ENCODE measurements at places on chromosomes 7 and 10.

- no peak for DNase-seq
Measured at GRCh38 chr10:51696251-51696650, 3.1 kb downstream of the CSTF2T start.

DNA sequence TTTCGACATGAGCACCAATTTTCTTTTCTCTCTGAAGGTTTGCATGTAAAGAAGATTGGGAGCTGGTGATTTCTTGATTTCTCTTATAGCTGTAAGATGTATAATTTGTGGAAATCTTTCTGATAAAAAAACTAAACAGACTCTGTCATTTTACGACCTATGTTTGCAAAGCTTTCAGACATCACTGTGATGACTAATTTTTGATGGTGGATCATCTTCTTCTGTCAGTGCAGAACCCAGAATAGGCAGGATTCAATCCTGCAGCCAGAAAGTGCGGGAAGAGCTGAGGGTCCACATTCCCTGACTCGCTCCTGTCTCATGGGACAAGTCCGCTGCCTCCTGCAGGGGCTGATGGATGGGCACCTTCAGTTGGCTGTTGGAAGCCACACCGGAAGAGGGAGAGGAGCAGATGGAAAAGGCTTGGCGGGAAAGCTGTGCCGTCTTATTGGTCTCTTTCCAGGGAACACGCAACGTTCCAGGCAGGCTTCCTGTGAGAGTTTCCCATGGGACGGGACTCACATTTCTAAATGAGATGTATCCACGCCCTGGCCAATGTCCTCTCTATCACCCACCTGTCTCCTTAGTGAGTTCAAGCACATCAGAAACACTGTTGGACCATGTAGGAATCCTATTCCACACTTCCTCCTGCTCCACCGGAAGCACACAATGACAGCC is 186.9 kb downstream of the PRPF18 start:
- no peak for DNase-seq

- DNase-seq = peak; percentile 60
Measured at GRCh38 chr7:45384499-45384898, 189.7 kb upstream of the ADCY1 start.

DNA sequence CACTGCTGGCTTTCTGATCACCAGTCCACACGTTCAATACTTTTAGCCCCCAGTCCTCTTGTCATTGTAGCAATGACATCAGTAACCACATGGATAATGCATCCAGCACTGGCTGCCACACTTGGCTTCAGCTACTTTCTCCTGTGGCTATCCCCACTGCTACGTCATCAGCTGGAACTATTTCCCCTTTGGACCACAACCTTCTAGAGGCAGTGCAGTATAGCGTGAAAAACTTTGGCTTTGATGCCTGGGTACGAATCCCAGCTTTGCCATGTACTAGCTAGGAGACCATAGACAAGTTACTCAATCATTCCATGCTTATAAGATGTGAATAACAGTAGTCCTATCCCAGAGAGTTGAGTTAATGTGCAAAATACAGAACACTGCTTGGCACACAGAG is 63.2 kb downstream of the CCDC3 start:
- no peak for DNase-seq

- DNase-seq = no peak
Measured at GRCh38 chr7:33824911-33825459, 80.4 kb upstream of the BMPER start.

- no peak for DNase-seq
Measured at GRCh38 chr10:1280466-1281404, 224.6 kb downstream of the WDR37 start.

- peak; percentile 75 for DNase-seq
Measured at GRCh38 chr7:74364061-74364460, 74.9 kb downstream of the CLIP2 start.

DNA sequence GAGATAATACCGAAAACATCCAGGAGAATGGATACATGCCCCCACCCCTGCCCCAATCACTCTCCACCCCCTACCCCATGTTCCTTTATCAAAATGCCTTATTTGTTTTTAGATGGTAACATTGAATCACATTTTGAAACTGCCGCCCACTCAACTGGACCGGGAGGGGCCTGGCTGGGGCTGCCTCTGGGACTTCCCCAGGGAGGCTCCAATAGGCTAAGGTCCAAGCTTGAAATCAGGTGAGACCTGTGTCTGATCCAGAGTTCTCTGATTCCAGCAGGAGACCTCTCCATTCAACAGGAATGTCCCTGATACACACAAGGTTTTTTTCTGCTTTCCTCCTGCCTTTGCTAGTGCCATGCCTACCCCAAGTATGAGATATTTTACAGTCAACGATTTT is 43.8 kb upstream of the ACSL5 start:
- no peak for DNase-seq

GRCh38 chr10:5434017-5434753 is 21.8 kb downstream of the NET1 start:
- peak; percentile 73 for DNase-seq

GRCh38 chr10:123651421-123652047 is 14.6 kb upstream of the GPR26 start:
- DNase-seq = no peak

DNA sequence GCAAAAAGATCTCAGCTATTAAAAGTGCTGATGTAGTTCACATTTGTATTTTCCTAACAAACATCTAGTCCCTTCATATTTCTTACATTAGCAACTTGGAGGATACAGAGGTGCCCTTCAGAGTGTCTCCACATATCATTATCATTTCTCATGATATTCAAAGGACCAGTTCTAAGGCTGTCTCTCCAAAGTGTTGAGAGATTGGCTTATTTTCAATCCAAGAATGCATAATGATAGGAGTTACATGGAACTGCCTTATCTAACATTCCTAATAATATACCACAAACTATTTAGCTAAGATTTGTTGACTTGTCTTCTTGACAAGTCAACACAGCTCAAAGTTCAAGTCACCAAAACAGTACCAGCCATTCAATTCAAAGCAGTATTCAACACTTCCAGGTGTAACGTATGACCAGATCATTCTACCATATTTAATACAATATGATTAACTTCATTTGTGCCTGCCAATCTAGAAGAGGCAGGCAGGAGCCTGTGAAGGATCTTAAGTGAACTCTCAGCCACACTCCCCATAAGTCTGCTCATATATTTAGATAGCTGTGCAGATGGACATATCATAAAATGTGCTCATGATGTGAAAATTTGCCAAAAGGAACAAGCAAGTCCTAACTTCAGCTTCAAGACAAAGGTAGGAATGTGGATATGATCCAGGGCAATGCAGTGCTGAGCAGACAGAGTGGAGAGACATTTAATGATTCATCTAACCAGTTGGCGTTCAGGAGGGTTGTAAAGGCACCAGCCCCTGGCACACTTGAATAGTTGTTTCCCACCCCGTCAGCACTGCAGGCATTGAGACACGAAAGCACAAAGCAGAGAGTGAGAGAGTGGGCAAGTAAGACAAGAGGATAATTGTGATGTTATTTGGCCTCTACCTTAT is 108.3 kb downstream of the MTERF1 start:
- DNase-seq = no peak

DNA sequence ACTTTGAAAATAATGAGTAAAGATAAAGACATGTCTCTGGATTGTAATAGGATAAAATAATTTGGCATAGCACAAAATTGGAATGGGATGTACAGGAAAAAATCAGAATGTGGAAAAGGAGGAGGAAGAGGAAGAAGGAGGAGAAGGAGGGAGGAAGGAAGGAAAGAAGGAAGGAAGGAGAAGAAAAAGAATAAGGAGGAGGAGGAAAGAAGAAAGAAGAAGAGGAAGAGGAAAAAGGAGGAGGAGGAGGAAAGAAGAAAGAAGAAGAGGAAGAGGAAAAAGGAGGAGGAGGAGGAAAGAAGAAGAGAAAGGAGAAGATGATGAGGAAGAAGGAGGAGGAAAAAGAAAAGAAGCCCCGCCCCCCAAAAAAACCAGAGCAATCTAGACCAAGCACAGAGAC is 95.9 kb downstream of the ST8SIA6 start:
- DNase-seq = no peak

DNA sequence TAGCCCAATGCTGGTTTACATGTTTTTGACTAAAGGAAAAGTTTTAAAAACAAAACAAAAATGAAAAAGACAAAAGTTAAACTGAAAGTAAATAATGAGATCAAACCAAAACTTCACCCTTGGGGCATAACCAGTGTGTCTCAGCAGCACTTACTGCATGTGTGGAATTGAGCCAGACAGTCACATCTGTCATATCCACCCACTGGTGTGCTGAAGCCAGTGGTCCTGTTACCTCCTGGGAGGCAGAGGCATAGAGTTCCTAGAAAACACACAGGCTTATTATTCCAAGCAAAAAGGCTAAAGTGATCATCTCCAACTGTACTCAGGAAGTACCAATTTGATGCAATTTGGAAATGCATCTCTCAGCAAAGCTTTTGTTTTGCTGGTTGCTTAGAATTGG is 40.4 kb downstream of the ASAH2 start:
- no peak for DNase-seq

DNA sequence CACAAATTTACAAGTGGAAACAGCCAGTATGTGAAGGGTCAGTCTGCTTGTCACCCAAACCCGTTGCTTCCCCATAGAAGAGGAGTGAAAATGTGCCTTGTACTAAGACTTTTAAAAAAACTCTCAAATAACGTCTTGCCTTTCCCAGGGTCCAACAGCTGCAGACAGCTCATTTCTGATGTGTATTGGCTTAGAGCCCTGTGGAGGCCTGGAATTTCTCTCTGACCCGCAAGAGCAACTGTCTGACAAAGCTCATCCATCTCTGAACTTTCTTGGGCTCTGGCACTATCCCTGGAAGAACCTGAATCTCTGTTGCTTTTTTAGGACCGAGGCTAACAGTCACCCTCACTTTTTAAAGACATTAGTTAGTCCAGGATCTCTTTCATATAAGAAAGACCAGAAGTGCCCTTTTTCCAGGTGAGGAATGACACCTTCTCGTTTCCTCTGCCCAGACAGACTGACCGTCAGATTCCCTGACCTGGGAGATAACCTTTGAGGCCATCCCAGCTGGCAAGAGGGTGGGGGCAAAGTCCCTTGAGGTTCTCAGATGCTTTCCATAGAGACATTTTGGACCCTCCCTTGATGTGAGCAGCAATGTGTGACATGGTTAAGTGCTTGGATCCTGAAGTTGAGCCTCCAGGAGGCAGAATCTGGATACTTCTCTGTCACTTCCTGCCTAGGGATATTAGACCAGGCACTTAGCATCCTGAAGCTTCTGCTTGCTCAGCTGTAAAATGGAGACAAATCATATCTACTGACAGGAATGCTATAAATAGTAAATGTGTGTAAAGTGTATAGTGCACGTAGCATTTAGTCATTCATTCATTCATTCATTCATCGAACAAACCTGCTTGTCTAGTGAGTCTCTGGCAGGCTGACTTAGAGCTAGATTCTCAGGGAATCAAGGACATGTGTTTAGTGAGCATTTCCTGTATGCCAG is 4.5 kb upstream of the NODAL start:
- no peak for DNase-seq

GRCh38 chr10:51620131-51620530 is 79.3 kb downstream of the CSTF2T start:
- DNase-seq = no peak

DNA sequence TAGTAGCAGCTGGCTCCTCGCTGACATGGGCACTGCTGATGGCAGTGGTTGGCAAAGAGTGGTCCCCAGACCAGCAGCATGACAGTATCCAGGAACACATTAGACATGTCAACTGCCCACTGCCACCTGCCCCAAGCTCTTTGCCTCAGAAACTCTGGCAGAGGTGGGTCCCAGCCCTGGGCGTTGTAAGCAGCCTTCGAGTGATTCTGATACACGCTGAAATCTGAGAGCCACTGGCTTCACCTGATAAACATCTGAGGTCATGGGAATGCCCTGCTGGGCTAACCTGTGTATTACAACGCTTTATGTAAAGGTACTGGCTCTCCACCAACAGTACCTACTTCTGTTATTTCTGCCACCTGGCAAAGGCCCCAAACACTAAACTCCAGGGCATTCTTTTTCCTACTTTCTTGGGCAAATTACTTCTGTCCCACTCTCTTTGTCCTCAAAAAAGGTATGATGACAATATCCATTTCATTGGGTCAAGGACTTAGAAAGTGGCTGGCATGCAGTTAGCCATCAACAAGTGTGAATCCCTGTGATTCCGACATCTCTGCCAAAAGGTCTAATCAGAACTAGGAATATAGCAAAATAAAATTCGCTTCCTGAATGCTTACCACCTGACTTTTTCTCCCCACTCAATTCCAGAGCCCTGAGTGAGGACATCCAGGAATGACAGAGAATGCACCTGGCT is 9.2 kb downstream of the SGMS1 start:
- DNase-seq = peak; percentile 46

DNA sequence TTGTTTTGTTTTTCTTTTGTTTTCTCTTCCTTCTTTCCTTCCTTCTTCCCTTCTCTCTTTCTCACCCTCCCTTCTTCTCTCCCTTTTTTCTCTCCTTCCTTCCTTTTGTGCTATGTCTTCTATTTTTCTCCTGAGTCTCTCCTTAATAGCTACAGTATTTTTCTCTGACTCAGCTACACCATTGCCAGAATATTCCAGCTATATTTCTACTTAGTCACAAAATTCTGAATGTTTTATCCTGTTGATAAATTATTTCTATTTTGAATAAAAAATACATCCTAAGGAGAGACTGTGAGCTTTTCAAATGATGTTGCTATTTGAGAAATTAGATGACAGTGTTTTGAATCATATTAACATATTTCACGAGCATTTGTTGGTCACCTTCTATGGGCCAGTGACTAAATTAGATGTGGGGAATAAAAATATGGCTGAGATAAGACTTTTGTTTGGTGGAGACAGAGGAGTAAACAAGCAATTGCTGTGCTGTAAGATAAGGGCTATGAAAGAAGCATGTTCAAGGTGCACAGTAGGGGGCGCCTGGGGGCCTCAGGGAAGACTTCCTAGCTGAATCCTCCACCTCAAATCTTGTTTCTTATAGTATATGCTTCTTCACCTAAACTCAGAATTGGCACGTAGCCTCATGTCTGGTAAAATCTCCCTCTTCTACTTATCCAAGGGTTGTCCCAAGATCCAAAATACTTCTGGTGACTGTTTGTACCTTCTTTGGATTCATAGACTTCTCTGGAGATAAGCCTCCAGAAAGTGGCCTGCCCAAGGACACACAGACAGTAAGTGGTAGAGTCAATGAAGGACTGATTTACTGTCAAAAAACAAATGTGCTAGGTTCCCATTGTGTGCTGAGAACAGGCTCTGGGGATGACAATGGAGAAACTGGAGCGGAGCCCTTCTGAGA is 115.5 kb upstream of the CREB5 start:
- DNase-seq = peak; percentile 66

DNA sequence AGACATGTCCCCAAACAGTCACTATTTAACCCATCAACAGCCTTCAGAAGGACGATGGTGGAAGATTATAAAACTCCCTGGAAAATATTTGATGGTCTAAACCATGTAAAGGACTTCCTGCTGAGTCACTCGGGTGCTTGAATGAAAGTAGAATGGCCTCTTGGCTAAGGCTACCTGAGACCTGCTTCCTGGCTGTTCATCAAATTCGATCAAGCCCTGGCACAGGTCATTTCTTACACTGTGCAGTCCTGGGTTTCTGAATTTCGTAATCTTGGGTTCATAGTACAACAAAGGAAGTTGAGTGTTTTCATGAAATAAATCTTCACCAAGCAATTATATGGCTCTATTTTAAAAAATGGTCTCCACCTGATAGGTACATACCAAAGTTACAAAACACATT is 260.3 kb upstream of the RNF32 start:
- DNase-seq = no peak
